ENCODE measurements at places on chromosomes 4 and X.

DNA sequence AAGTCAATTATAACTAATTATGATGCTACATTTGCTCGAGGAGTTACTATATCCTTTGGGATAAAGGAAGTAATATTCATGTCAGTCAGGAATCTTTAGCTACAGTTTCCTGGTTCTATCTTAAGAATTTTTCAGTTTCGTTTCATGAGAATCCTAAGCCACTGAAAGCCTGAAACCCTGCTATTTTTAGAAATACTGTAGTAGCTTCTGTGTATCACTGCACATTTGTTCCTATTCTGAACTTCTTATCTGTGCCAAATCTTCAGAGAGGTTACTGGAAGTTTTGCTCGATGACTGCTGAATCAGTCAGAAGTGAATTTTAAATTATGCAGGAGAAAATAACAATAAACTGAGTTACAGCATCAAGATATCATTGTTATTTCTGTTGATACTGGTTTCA lies 249.2 kb downstream of the TENM3 start:
- peak; percentile 19 for DNase-seq

GRCh38 chrX:88828011-88828410 lies 81.0 kb downstream of the CPXCR1 start:
- no peak for DNase-seq

DNA sequence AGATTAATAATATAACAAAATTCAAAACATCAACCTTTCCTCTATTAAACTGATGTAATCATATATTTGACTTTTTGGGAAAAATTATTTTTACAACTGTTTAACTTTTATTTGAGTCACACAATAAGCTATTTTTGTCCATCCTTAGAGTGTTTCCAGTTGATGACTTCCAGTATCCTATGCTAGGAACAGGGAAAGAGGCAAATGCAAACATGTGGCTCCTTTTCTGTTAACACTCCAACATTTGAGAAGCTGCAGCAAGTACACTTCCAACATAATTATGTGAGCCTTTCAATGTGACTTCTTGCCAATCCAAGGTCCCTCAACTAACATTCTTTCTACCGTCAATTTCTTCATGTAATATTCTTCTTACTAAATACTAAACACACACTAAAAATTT lies 117.7 kb downstream of the PPA2 start:
- DNase-seq: no peak

DNA sequence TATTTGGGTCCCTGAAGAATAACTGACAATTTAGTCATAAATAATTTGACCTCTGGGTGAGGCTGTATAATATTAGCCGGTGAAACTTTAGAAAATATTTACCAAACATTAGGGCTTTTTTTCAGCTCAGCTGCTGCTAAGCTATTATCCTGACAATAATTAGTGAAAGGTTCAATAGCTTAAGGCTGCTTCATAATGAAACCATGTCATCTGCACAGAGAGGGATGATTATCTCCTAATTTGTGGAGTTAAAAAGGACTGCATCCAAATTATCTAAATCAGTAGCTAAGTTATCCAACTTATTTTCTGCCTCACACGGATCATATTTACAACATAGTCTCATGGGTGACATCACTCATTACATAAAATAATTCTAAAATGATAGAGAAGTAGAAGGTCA lies 1249.8 kb downstream of the RAPGEF2 start:
- DNase-seq: no peak

GRCh38 chrX:72100824-72101351 lies 30.8 kb downstream of the RTL5 start:
- peak; percentile 82 for DNase-seq

- DNase-seq: no peak
These were observed 1487.7 kb upstream of the ADGRL3 start for GRCh38 chr4:59712470-59712869.

DNA sequence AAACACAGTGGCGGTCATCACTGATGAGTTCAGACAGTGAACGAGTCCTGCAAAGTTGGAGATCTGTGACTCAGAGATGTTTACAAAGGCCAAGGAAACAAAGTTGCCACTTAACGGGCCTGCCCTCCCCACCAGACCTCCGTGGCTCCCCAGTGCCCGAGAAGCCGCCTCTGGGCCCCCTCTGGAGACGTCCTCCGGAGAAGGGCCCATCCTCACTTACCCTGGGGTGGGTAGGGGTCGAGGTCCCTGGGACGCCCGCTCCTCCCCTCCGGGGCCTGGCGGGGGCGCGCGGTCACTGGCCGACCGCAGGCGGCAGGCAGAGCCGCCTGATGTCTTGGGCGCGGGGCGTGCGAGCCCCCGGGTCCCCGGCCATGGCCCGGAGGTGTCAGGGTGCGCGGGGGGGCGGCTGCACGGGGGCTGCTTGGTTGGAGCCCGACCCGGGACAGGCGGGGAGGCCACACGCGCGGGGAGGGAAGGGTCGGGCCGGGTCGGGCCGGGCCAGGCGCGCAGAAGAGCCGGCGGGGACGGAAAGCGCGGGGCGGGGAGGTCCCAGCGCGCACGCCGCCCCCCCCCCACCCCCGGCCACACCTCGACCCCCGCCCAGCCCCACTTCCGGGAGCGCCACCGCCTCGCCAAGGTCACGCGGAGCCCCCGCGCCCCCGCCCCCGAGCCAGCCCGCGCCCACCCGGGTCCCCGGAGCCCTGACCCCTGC lies 529 bp downstream of the DHRSX start:
- no peak for DNase-seq

DNA sequence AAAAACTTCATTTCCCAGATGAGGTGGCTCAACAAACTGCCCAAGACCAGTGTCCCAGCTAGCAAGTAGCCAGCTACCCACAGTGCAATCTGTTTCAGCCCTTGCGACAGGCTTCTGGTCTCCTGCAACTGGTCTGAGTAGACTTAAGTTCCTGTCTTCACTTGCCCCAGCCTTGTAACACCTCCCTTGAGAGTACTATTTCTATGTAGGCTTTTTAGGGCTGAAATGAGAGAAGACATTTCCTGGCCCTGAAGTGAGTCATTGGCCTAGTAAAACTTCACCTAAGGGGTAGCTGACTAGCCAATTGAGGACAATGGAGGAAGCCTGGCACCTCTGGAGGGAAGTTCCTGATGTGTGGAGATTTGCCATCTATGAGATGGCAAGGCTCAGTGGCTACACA lies 80.1 kb upstream of the STIM2 start:
- DNase-seq: peak; percentile 35

- no peak for DNase-seq
These were observed 140.8 kb upstream of the EDNRA start for GRCh38 chr4:147340111-147340510.

- no peak for DNase-seq
These were observed 52.6 kb downstream of the NAF1 start for GRCh38 chr4:163113921-163114713.

GRCh38 chrX:81355436-81355835 lies 153.5 kb downstream of the SH3BGRL start:
- DNase-seq: no peak

DNA sequence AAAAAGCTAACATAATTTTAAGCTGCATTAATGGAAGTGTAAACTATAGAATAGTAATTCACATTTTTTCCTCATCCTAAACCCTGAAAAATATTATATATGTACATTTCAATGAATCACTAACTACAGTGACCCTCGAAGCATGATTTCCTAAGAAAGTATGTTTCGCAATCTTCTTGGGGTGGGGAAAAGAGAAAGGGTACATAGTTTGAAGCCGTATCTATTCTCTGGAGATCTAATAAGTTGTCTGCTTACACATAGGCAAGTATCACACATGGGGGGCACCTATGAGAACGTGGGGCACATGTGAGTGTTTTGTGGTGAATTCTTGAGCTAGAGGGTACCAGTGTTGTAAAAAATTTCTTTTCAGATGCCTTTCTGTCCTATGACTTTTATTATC lies 71.2 kb downstream of the JADE1 start:
- no peak for DNase-seq

DNA sequence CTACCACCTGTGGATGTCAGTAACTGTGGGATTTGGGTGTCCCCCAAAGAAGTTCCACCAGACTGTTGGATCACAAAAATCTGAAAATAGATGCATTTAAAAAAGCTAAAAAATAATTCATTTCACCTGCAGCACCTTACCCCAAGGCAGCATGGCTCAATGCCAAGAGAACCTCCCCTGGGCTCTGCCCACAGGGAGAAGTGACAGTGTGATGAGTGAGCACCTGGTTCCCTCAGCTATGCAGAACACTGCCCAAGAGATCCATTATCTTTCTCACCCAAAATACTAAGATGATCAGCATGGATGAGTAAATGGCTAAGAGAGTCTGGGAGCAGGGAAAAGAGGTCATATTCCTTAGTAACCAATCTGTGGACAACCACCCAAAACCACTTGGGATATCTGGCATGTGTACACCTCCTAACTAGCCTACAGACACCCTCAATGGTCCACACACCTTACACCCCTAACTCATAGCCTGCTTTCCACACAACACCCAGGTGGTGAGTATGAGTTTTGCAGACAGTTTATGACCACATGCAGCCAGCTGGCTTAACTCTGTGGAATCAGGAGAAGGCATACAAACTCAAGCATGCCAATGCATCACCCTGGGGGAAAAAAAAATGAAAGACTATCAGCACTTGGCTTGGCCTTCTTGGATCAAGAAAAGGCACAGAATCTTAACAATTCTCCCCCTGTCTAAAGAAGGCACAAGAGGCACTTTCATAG lies 416.5 kb upstream of the SMIM31 start:
- DNase-seq: no peak

GRCh38 chr4:184911310-184911709 lies 85.5 kb upstream of the ACSL1 start:
- DNase-seq: no peak

DNA sequence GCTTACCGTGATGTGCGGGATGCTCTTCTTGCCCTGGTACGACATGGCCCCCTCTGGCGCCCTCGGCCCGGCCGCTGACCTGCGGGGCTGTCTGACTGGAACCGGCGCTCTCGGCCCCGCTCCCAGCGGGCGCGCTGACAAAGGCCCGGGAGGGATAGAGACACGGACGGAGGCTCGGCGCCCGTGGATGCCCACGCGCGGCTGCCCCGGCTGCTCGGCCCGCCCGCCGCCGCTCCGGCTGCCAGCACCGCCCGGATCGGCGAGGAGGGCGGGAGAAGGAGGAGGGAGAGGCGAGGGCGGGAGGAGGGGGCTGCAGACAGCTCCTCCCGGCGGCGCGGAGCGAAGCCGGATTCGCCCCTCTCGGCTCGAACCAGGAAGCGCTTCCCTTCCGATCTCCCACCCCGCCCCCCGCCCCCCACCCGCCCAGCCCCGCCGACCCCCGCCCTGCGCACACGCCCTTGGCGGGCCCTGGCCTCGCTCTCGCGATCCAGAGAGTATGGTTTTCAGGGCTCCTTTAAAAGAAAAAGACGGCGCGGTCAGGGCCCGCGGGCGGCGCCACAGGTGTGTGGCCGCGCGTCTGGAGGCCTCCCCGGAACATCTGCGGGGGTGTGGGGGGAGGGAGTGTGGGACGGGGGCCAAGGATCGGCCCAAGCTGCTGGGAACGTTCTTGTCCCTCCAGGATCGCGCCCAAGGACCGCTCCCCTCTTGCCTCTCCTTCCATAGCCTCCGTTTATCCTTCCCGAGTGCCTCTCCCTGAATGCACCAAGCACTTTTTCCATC lies 4.5 kb downstream of the CRMP1 start:
- no peak for DNase-seq

GRCh38 chr4:55530691-55531090 lies 16.0 kb downstream of the CLOCK start:
- DNase-seq: no peak
